ENCODE measurements at places on chromosomes 1 and 21. TPM values are rescaled to one million over a fixed set of nuclear protein-coding genes. Genes with fewer than 3 reads are reported as not detected.

Gene E2F2
- 3.4 TPM for total RNA-seq

Gene OR10Z1
- total RNA-seq: not detected

Gene TFF2
- total RNA-seq: not detected

Gene ERRFI1
- 20.3 TPM for total RNA-seq

Gene EFNA1
- total RNA-seq: 5.6 TPM

Gene SRP9
- total RNA-seq: 262 TPM

Gene PDC
- total RNA-seq: not detected

Gene UTS2
- not detected for total RNA-seq

Gene LDLRAP1
- 1.3 TPM for total RNA-seq

Gene SPATA21
- 0.31 TPM for total RNA-seq

Gene MAP10
- total RNA-seq: 8.5 TPM

Gene PADI4
- total RNA-seq: not detected

Gene TMEM240
- 20.3 TPM for total RNA-seq

Gene USP25
- 92.3 TPM for total RNA-seq

Gene C1QC
- 6.6 TPM for total RNA-seq

Gene ACTRT2
- not detected for total RNA-seq

Gene SLC6A17
- total RNA-seq: 27.2 TPM

Gene OR2AK2
- 6.6 TPM for total RNA-seq

Gene VPS45
- total RNA-seq: 122 TPM

Gene RER1
- 40.4 TPM for total RNA-seq

Gene KRTAP12-1
- not detected for total RNA-seq

Gene B4GALT2
- 82.0 TPM for total RNA-seq

Gene TRIM17
- 2.2 TPM for total RNA-seq

Gene TNFRSF8
- not detected for total RNA-seq

Gene ALX3
- total RNA-seq: not detected

Gene GSTM1
- 10.3 TPM for total RNA-seq

Gene RC3H1
- 59.8 TPM for total RNA-seq

Gene OR14K1
- total RNA-seq: 0.94 TPM
